ENCODE measurements at places on chromosomes 3 and 15.

- DNase-seq, result no peak
Observed at GRCh38 chr15:34223904-34224596, 766 bp upstream of the EMC4 start.

- no peak for DNase-seq
Observed at GRCh38 chr3:143234526-143234925, 115.0 kb downstream of the CHST2 start.

DNA sequence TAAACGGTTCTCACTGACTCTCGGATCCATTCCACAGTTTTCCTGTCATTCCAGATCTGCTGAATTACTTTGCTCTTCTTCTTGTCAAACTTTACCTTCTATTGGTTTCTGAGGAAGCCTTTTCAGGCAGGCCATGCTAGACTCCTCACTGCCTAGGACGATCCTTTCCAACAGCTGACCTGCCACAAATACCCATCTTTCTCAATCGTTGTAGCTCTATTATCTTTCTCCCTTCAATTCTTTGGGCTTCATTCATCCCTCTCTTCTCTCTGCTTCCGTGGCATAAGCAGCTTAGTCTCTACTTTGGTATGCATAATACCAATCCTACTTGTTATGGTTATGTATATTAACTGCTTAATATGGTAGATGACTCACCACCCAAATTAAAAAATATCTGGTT is 421.8 kb downstream of the NLGN1 start:
- no peak for DNase-seq

DNA sequence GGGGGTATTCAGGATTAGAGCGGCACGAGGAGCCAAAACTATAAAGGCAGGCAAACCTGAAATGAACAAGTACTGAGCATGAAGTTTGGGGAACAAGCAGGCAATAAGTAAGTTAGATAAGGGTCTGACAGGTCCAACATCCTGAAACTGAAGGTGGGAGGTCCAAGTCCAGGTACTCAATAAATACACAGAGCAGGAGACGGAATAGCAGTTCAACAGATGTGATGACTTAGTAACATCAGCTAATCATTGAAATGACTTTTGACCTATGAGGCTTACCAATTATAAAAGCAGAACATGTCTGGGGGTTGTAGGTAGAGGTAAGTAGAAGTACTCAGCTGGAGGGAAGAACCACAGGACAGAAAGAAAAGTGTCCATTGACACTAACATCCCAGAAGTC is 132.8 kb upstream of the PDZRN3 start:
- no peak for DNase-seq

- no peak for DNase-seq
Observed at GRCh38 chr3:193688834-193689714, 96.1 kb downstream of the OPA1 start.

- DNase-seq, result no peak
Observed at GRCh38 chr15:45670511-45670910, 35.7 kb downstream of the SQOR start.

GRCh38 chr3:52218937-52219650 is 6.4 kb downstream of the TLR9 start:
- DNase-seq, result no peak

GRCh38 chr15:55784286-55784685 is 41.3 kb upstream of the PRTG start:
- no peak for DNase-seq

- no peak for DNase-seq
Observed at GRCh38 chr15:27989838-27990237, 109.3 kb downstream of the OCA2 start.

DNA sequence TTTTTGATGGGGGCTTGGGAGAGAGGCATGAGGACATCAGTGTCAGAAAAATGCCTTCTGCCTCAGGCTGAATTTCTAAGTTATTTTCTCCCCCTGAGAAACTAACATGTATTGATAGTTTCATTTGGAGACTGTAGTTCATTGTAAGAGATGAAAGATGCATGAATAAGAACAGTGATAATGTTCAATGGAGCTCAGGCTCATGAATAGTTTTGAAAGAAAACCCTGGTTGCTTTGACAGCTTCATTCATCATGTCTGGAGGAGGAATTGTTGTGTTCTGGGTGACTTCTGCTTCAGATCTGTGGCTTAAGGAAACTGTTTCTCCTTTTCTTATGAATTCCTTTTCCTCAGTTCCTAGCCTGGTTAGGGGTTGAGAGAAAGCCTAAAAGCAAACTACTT is 204.0 kb upstream of the LRRC3B start:
- no peak for DNase-seq

GRCh38 chr15:74523982-74524381 is 17.0 kb upstream of the ARID3B start:
- DNase-seq, result no peak

DNA sequence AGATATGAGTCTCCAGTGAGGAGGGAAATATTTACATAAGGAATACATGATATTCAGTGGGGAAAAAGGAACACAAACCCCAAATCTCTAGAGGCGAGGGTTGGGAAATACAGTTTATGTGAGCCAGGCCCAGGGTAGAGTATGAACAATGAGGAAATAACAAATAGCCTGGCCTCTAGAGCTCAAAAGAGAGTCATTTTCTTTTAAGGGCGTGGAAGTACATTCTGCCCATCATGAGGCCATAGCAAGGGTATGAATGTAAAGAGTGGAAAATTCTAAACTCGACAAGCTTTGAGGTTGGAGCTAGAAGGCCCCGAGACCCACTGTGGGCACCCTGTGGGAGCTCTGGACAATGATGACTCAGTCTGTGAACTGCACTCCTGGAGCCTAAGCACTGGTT is 27.8 kb upstream of the IGF2BP2 start:
- no peak for DNase-seq

DNA sequence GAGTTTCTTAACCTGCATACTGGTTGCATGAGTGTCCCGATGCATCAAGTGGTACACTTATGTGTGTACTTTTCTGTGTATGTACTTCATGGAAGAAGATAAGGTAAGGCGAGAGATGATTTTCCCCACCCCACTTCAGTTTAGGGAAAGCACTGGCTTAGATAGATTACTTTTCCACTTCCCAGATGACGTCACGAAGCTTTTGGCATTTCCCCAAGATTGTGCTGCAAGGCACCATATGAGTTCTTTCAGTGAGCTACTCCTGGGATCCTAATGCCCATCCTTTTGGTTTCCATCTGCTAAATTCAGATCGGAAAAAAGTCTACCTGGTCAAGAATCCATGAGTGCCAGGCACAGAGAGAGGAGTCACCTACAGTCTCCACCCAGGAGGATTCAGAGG is 4.5 kb downstream of the IL17RB start:
- DNase-seq, result no peak

- DNase-seq, result no peak
Observed at GRCh38 chr3:4398941-4399245, 68.2 kb downstream of the SUMF1 start.

GRCh38 chr3:42801048-42801620 is 3.2 kb downstream of the HIGD1A start:
- DNase-seq, result no peak

DNA sequence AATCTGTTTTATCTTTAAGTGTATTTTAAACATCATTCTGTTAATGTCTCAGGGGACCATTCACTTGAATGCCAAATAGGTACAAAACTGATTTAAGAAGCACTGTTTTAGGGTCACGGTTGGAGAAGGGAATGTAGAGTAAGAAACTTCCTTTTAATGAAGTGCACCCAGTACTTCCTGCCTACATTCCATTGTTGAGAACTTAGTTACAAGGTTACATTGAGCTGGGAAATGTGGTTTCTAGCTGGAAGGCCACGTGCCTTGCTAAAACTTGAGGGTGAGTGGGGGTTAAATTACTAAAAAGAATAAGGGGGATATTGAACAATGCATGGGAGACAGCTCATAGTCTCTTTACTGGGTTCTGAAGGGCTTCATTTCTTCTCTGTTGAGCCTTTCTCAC is 78.3 kb upstream of the TBC1D5 start:
- DNase-seq, result no peak

- DNase-seq, result no peak
Observed at GRCh38 chr15:93496888-93497287, 407.9 kb upstream of the RGMA start.

Data from GM19239 (cell line).